ENCODE measurements at places on chromosomes 1 and 21.

DNA sequence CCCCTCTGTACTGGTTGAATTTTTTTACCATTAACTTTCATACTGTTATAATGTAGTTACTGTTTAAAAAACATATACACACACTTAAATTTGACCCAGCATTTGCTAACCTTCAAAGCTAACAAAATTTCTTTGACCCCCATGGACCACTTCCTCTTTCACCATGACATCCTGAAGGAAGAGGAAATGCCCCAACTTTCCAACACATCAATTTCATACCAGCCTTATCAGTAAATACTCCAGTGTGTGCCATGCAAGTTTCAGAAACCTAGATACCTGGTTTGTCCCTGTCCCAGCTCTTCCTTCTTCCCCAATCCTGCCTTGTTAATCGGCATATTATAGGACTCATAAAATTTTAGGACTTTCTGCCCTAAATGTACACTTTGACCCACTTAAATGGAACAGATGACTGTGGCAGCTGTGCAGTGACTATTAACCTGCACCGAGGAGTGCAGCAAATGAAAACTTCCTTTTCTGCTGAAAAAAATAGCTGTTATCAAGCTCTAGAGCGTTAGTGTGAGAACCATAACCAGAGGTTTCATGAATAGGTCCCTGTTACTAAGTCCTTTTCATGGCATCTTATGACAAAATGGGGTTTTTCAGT lies 54.1 kb downstream of the DTL start:
- no peak for DNase-seq

GRCh38 chr1:185080422-185080821 lies 35.1 kb downstream of the RNF2 start:
- no peak for DNase-seq

- DNase-seq: no peak
Measured at GRCh38 chr1:113207019-113207418, 134.0 kb downstream of the LRIG2 start.

GRCh38 chr1:165824269-165824643 lies 3.2 kb upstream of the UCK2 start:
- no peak for DNase-seq

GRCh38 chr1:89310976-89311375 lies 38.3 kb upstream of the GBP5 start:
- no peak for DNase-seq

DNA sequence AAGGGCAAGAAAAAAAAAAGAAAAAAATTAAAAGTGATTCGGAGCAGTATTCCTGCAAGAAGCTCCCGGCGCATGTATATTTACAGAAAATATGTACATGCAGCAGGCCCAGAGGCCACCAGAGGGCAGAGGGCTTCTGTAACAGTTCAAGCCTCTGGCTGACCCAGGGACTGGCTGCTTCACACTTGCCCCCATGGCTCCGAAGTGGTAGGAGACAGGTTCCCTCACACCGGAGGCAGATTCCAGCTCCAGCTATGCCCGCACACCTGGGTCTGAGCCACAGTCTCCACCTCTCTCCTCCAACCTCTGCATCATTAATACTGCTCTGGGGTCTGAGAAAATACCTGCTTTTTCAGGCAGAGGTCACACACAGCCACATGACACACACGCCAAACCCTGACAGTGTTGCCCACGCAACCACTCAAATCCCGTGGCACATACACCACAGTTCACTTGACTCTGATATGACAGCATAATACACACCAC lies 2.2 kb upstream of the ARHGAP30 start:
- DNase-seq: peak; percentile 34

GRCh38 chr1:109152196-109152595 lies 38.3 kb downstream of the ELAPOR1 start:
- no peak for DNase-seq

GRCh38 chr1:91889717-91890459 lies 3.9 kb upstream of the TGFBR3 start:
- no peak for DNase-seq

GRCh38 chr1:57279909-57280666 lies 143.8 kb downstream of the DAB1 start:
- no peak for DNase-seq

- no peak for DNase-seq
Measured at GRCh38 chr1:10698726-10699469, 97.5 kb downstream of the CASZ1 start.

DNA sequence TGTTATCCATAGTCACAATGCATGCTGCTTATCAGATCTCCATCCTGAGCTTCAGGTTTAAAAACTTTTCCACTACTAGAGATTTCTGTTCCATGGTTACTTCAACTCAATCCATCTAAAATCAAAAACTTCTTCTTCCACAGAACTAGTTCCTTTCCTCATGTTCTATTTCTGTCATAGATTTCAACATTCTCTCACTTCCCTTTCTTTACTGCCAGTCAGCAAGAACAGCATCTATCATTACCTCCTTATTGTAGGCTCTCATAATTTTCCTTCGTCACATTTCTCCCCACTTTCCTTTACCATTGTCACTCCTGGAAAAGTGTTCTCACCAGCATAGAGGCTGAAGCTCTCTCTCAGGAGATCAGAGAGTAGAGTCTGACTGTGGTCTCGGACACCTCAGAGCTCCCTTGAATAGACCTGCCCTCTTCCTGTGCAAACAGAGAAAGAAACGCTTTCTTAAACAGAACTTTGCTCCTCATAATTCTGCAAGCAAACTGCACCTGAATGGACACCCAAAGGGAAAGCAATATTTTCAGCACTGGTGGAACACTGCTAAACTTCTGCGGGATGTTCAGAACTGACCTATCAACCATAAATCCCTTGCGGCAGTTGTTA lies 48.7 kb upstream of the KIRREL1 start:
- DNase-seq: no peak

DNA sequence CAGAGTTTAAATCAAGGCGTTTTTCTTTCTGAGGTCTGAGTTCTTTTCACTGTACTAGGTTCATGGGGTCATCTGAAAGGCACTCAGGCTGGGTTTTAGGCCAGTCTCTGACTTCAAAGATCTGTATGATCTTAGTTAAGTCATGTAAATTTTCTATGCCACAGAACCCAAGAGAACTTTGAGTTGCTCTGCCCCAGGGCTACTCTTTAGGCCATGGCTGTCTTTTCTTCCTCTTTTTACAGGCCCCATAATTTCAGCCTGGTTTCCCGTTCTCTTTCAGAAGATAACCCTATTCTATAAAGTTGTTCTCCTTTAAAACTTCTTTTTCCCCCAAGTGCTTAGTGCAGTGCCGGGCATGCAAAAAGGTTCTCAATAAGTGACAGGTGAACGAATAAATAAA lies 26.1 kb downstream of the METTL13 start:
- DNase-seq: no peak

DNA sequence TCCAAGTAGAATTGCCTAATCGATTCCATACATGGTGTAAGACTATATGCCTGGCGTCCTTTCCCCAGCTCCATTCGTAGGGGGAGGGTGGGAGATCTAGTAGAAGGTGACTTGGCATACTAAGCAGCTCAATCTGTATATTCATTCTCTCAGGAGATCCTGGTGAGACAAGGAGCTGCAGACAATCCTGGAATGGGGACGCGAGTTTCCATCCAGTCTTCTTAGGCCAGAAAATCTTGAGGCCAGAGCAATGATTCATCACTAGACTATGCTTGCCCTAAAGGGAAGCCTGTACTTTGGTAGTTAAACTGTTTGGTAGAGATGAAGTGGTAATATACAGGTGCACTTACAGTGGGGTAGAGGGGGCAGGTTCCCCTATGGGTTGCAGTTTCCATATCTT lies 468.7 kb downstream of the ADGRL2 start:
- no peak for DNase-seq

- DNase-seq: no peak
Measured at GRCh38 chr1:169327875-169328274, 39.7 kb downstream of the NME7 start.

DNA sequence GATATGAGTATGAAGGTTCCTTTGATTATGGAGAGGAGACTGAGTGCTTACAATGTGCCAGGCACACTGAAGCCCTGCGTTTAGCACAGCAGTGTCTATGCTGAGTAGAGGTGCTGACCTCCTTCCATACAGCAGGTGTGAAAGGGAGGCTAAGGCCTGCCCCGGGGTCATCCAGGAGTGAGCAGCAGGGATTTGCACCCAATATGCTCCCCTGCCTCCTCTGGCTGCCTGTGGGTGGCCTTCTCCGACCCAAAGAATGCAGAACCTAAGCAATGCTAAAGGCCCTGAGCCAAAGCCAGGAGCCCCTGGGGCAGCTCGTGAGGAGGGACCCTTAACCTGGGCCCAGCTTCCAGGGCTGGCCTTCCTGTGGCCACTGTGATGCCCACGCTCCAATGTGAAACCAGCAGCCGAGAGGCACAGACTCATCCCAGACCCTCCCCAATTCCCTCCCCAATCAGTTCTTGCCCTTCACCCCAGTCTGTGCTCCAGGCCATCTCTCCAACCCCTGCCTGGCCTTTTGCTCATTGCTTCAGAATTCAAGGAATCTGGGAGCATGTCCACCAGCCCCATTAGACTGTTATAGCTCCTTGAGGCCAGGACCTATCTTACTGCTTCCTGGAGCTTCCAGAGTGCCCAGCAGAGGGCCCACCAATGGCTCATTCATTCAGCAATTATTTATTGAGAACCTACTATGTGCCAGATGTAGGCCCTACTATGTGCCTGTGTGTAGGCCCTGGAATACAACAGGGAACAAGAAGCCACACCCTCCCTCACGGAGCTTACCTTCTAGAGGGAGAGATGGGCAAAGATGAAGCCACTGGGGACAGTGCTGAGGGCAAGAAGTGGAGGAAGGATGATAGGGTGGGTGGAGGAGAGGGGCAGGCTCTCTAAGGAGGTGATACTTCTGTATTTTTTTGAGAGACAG lies 53.3 kb downstream of the TAS1R2 start:
- DNase-seq: no peak

DNA sequence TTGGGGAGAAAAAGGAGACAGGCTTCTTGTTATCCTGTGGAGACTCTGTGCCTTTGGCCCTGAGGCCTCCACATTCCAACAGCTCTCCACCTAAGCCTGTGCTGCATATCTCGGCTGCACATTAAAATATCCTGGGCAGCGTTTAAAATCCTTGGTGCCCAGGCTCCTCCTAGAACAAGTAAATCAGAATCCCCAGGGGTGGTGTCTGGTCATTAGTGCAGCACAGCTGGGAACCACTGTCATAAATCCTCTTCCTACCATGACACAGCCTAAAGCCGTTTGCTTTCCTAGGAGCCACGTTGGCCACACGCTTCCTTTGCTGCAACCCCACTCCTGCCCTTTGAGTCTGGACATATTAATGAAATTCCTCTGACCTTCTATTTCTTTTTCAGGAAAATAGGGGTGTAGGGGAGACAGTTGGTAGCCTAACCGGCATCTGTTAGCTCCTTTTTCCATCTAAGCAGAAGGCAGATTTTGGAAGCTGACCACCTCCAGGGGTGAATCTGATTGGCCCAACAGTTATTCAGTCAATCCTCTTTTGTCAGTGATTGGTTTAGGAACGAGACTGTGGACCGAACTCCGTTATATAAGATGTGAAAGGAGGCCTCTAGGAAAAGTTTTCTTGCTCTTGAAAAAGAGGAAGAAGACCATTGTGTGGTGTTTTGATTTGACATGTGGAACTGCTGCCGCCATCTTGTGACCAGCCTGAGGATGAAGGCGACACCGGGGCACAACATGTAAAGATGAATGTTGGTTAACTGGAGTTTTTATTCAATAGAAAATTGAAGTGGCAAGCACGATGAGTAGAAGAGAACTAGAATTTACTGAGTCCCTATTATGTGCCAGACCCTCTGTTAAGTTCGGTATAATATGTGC lies 41.9 kb downstream of the JUN start:
- no peak for DNase-seq

- DNase-seq: no peak
Measured at GRCh38 chr1:8701794-8702471, 115.5 kb downstream of the RERE start.

- no peak for DNase-seq
Measured at GRCh38 chr1:228146417-228147150, 3.1 kb upstream of the GJC2 start.

DNA sequence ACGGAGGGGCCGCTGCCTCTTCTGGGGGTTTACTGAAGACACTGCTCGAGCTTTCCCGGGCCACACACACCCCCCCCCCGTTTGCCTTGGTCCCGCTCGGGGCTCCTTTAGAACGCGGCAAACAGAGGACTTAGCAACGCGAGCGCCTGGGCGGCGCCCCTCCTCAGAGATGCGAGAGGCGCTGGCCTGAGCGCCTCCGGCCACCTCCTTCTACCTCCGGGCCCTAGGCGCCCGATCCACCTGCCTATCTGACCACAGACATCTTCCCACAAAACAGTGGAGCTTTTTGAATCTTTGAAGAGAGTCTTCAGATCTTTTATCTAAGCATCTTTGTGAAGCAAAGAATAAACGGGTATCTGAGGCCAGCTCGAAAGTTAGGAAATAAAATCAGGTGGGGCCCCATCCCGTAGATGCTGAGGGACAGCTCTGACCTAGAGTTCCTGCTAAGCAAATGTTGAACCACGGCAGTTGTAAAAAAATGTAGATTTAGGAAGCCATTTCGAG lies 436 bp upstream of the TTLL7 start:
- peak; percentile 2 for DNase-seq

GRCh38 chr1:75954586-75954985 lies 22.4 kb upstream of the ASB17 start:
- no peak for DNase-seq

DNA sequence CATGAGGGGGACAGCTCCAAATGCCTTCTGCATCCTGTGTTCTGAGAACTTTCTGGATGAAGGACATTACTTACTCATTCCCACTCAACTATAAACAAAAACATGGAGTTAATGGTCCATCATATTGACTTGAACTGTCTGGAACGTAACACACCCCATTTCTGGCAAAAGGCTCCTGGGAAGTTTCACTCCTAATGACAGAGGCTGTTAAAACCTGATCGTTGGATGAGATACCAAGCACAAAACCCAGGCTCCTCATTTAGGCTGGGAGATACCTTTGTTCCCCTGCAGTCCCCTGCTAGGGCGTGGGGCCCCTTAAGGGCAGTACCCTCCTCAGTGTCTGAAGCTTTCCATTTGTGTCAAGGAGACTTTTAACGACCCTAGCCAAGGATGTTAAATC lies 78.9 kb downstream of the RHOU start:
- no peak for DNase-seq

DNA sequence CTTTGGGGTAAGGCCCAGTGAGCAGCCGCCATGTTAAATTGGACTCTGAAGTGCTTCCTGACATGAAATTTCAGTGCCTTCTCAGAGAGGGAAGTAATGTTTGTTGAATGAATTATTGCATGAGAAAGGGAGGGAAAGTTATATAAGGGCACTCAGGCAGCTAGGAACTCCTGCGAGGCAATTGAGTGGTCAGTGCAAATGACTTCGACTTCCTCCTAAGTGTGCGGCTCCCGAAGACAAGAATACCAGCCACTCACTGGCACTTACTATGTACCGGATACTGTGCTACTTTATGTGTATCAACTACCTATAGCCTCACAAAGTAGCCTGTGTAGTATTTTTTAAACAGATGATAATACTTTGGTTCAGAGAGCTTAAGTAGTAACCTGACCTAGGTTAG lies 52.5 kb downstream of the CNN3 start:
- DNase-seq: no peak

- DNase-seq: no peak
Measured at GRCh38 chr1:154626456-154627256, 18.7 kb upstream of the ADAR start.

DNA sequence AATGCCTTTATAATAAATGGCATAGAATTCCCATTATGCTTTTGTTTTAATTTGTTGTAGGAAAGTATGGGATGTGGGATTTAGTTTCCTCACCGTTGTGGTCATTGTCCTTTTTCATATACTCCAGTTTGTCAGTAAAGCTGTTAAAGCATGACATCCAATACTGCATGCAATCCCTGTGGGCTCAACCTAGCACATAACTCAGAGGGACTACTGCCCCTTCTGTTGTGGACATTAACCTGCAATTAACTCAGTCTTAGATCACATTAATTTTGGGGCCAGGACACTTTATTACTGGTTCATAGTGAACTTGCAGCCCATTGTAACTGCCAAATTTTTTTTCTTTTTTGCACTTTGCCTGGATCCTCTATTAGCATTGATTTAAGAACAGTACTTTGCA lies 112.5 kb downstream of the DNM3 start:
- no peak for DNase-seq

All from stimulated activated CD8-positive, alpha-beta memory T cell treated with anti-CD3 and anti-CD28 coated beads, Interleukin-4, amount 100 ng/mL, for 1 hour (primary cell).